Activated T-cell treated with anti-CD3 and anti-CD28 coated beads for 4 hours (primary cell): ENCODE measurements at places on chromosomes 16 and 17.

DNA sequence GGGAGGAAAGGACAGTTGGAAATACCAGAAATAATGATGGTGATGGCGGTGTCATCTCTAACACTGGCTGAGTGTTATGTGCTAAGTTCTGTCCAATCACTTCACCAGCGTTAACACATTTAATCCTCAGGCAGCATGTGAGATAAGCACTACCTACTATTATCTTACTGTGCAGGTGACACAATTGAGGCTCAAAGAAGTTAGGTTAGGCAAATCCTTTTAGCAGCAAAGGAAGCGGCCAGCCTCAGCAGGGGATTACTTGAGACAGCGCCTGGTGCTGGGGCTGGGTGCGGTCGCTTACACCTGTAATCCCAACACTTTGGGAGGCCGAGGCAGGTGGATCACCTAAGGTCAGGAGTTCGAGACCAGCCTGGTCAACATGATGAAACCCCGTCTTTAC, 18.7 kb upstream of the DHX8 start:
- DNase-seq = no peak

DNA sequence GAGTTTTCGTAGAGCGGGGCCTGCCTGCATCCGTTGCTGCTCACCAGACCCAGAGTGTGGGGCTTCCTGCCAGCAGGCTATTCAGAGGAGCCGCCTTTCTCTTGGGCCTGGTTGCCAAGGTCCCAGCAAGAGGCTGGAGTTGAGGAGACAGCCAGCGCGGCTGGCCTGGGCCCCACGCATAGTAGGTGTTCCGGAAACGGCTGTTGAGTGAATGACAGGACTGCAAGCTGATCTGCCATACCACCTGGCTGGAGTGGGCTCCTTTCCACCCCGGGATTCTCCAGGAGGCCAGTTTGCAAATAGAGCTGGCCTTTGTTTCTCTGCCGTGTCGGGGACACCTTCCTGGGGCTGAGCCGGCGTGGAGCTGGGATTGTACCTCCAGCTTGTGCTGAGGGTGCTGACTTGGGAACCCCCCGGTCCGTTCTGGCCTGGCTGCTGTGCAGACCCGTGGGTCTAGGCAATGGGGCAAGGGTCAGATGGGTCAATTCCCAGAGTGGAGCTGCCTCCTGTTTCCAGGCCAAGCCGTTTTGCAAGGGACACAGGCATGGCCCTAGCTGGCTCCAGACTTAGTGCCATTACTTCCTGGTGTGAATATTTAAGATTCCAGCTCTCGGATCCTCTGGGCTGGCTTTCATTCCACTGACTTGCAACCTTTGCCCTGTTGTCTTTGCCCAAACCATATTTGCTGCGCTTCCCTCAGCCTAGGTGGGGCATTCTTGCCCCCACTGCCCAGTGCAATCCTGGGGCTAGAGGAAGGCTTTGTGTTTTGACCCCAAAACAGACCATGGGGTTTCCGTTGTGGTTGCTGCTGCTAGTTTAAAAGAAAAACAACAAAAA, 68.8 kb downstream of the CMIP start:
- no peak for DNase-seq

DNA sequence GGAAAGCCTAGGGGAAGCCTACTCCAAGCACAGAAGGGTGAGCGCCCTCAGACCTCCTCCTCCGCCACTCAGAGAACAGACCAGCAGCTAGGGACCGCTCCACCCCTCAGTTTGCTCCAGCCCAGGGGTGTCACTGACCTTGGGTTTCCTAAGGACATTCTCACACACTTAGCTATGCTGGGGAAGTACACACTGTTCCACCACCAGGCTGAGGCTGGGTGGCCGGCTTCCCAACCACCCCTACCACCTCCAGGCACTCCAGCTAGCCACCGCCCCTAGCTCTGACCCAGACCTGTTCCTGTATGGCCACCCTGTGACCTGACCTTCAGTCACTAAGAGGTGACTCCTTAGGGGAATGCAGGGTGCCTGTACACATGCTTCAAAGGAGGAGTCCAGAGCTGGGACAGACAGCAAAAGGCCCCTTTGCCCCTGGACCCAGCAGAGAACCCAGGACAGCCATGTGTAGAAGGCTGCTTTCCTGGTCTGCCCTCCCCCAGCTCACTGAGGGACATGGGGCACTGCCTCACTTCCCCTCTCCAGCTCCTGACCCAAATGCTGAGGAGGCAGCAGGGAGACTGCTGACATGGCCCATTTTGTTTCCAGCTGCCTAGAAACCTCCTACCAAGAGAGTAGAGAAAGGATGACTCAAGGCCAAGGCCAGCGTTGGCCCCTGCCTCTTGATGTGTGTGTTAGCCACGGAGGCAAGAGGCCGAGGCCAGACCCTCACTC, 6.7 kb downstream of the HSPB9 start:
- no peak for DNase-seq

GRCh38 chr17:38329808-38330730, 13.7 kb downstream of the GPR179 start:
- no peak for DNase-seq

GRCh38 chr16:4323071-4323844, 7.4 kb downstream of the GLIS2 start:
- no peak for DNase-seq

DNA sequence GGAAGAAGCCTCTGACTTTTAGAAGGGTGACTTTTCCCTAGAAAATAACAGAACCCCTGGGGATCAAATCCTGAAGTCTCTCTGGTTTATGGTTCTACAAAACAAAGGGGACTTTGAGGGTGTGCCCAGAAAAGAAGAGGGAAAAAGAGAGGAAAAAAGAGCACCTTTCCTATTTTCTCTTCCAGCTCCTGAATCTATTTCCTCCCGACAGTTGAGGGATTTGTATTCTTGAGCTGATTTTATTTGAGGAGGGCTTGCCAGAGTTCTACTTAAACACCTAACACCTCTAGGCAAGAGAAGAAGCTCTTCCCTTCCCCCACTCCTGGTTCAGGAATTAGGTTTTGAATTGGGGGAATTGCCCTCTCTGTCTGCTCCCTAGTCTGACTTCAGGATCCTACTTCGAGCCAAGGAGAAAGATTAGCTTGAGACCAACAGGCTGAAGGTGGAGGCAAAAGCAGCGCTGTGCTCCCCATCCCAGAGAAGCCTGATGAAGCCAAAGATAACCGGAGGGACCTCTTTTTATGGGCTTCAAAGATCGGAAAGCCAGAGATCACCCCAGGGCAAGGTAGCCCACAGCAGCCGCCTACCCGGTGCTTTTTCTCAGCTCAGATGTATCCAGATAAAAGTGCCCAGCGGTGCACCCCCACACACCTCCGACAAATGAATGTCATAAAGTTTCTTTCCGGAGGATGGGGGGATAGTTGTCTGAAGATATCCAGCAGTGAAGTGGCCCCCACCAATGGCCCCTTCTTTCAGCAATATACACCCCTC, 796 bp downstream of the HOXB3 start:
- no peak for DNase-seq

DNA sequence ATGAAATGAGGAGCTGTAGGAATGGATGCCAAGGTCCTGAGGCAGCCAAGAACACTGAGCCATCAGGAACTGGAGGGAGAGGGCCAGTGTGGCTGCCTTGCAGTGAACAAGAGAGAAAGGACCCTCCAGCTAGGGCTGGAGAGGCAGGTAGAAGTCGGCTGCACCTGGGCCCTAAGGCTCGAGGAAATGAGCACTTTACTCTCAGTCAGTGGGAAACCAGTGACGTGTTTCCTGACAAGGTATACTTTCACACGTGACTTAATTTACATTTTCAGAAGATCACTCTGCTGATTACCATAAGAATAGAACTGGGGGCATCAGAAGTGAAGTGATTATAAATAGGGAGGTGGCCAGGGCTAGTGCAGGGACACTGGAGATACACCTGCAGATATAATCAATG, 115.2 kb downstream of the C17orf67 start:
- DNase-seq = no peak

DNA sequence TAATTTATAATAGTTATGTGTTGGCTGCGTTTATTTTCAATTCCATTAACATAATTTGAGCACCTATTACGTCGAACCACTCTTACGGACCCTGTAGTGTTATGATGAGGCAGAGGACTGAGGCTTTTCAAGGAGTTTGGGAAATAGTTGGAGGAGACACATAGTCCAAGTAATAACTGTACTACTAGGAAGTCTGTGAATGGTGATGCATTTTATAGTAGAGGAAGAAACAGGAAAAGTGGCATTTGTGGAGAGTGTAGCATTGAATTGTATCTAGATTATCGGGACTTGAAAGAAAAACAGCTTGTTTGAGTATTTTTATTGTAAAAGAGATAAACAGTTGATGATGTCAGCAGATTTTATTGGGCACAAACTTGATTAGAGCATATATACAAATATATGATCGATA, 1.7 kb downstream of the NFATC3 start:
- no peak for DNase-seq

DNA sequence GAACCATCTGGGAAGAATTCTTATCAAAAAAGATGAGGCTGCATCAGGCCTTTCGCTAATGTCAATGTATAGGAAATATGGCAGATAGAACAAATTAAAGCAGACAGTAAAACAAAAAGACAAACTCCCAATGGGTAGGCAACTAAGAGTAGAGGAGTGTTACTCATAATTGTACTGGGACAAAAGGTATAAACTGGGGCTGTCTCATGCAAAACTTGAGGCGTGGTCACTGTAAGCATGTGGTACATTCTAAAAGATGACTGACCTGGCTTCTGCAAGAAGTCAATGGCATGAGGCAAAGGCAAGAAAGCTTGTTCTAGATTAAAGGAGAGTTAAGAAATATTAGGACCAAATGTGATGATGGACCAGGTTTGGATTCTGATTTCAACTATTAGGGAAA, 26.7 kb downstream of the SMIM36 start:
- no peak for DNase-seq

GRCh38 chr17:5211458-5211857, 19.8 kb upstream of the ZNF594 start:
- DNase-seq = no peak

GRCh38 chr16:66247516-66248481, 118.7 kb upstream of the CDH5 start:
- no peak for DNase-seq

GRCh38 chr16:19223235-19224170, 55.5 kb downstream of the SYT17 start:
- no peak for DNase-seq

DNA sequence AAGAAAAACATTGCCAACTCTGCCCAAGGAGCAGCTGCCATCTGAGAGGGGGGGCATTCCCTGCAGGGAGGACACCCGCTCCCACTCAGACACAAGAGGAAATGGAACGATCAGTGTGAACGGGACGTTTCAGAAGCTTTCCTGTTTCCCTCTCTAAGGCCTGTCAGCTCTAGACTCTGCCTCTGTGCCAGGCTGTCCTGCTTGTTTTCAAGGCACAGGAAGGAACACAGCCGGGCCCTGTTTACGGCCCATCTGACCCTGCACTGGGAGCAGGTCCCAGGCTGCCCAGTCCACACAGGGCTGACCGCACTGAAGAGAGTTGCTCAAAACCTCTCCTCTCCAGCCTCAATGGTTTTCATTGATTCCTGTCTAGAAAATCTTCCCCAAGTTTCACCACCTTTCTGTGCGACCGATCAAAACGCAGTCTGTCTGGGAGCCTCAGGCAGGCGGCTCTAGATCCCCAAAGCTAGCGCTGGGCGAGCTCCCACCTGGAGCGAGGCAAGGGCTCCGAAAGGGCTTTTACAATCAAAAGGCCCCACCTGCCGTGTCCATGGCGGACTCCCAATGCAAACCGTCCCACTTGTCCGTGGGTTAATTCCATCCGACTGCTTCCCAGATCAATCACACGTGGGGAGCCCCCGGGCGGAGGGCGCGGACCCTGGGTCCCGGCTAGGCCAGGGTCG, 1.5 kb downstream of the PIEZO1 start:
- no peak for DNase-seq

DNA sequence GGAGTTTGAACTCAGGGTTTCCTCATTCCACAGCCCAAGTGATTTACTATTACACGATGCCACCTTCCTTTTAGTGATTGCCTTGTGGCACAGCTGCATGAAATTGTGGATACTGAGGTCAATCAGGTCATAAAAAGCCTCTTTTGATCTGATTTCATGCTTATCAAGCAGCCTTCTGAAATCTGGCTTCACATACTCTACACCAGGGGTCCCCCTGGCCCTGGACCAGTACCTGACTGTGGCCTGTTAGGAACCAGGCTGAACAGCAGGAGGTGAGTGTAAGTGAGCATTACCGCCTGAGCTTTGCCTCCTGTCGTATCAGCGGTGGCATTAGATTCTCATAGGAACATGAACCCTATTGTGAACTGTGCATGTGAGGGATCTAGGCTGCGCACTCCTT, 13.8 kb downstream of the SLFN5 start:
- no peak for DNase-seq

GRCh38 chr16:79320956-79321355, 279.6 kb downstream of the MAF start:
- DNase-seq = no peak

DNA sequence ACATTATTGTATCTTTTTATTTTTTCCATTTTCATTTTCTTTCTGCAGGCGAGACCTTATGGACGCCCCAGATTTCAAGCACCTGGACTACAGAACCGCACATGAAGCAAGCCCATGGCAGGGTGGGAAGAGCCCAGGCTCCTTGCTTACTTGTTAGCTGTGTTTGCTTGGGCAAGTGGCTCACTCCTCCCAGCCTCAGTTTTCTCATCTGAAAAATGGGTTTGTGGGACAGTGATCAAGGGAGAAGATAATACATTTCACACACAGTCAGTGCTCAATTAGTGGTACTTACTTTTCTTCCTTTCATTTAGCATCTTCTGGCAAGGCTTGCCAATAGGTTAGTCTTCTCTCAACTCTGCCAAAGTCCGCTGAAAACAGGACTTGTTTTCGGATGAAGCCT, 117.5 kb downstream of the IRX3 start:
- DNase-seq = no peak

- DNase-seq = no peak
These were observed 11.5 kb downstream of the TRIM25 start for GRCh38 chr17:56902348-56902747.

GRCh38 chr17:61230972-61231820, 168.4 kb upstream of the TBX2 start:
- no peak for DNase-seq

- DNase-seq = no peak
These were observed 89.5 kb upstream of the BCAR1 start for GRCh38 chr16:75340741-75341491.

GRCh38 chr16:82509691-82510430, 116.9 kb upstream of the CDH13 start:
- no peak for DNase-seq

DNA sequence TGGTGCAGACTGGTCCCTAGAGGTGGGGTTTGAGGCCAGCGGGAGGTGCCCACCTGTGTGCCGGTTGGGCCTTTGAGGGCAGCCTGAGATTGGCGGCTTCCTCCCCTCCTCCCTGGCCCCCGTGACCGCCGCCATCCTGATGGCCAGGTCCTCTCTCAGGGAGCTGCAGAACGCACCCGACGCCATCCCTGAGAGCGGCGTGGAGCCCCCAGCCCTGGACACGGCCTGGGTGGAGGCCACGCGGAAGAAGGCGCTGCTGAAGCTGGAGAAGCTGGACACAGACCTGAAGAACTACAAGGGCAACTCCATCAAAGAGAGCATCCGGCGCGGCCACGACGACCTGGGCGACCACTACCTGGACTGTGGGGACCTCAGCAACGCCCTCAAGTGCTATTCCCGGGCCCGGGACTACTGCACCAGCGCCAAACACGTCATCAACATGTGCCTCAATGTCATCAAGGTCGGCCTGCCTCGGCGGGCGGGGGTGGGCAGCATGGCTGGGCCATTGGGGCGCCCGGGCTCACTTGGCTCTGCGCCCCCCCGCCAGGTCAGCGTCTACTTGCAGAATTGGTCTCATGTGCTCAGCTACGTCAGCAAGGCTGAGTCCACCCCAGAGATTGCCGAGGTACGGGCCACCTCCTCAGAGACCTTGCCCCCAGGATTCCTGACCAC, 2.8 kb downstream of the GPS1 start:
- DNase-seq = no peak

GRCh38 chr17:14320734-14321475, 20.0 kb downstream of the HS3ST3B1 start:
- DNase-seq = no peak
